T-cell (primary cell): ENCODE measurements at places on chromosomes 13 and 19. TPM values are rescaled to one million over a fixed set of nuclear protein-coding genes. Genes with fewer than 3 reads are reported as not detected.

- H3K36me3 ChIP-seq = no peaks in the 10 kb centered on the region
- no peak overlapping the region for H3K4me3 ChIP-seq
- H3K27me3 ChIP-seq = peaks cover 2% of the 10 kb centered on the region
- DNase-seq = no peak
- no peaks in the 10 kb centered on the region for H3K4me1 ChIP-seq
Measured at GRCh38 chr13:21685485-21686064, 14.7 kb downstream of the FGF9 start.

DNA sequence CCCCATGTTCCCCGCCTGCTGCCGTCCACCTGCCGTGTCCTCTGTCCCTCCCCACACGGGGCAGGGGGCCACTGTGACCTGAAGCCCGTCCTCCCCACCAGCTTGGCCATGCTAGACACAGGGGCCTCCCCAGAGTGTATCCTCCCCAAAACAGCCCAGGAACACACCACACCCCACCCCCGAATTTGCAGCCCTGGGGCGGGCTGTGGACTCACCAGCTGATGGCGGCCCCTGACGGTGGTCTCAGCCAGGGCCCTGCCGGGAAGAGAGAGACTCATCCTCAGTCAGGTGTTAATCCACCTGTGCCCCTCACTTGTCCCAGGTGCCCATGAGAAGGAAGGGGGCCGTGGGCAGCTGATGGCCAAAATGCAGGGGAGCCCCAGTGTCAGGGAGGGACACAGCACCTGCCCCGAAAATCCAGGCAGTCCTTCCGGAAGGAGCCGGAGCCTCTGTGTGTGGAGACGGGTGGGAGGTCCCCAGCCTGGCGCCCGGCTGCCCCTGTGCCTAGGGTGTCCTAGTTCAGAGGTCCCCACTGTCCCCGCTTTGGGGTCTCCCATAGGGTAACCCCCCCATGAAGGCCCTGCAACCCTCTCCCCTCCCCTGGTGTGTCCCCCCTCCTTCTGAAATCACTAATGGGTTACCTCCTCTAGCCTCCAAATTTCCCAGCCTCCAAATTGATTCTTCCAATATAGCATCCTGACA is 39.3 kb upstream of the TCF3 start:
- no peaks in the 10 kb centered on the region for H3K4me1 ChIP-seq
- peaks cover 60% of the 10 kb centered on the region for H3K27me3 ChIP-seq
- no peak overlapping the region for H3K4me3 ChIP-seq

- H3K4me3 ChIP-seq = peak overlapping the region; percentile 21
- H3K36me3 ChIP-seq = peaks cover 5% of the 10 kb centered on the region
- DNase-seq = no peak
- peak overlapping the region; percentile 41 for H3K27ac ChIP-seq
- no peaks in the 10 kb centered on the region for H3K27me3 ChIP-seq
- peaks cover 10% of the 10 kb centered on the region for H3K4me1 ChIP-seq
Measured at GRCh38 chr19:8004723-8005513, 523 bp downstream of the ELAVL1 start.

DNA sequence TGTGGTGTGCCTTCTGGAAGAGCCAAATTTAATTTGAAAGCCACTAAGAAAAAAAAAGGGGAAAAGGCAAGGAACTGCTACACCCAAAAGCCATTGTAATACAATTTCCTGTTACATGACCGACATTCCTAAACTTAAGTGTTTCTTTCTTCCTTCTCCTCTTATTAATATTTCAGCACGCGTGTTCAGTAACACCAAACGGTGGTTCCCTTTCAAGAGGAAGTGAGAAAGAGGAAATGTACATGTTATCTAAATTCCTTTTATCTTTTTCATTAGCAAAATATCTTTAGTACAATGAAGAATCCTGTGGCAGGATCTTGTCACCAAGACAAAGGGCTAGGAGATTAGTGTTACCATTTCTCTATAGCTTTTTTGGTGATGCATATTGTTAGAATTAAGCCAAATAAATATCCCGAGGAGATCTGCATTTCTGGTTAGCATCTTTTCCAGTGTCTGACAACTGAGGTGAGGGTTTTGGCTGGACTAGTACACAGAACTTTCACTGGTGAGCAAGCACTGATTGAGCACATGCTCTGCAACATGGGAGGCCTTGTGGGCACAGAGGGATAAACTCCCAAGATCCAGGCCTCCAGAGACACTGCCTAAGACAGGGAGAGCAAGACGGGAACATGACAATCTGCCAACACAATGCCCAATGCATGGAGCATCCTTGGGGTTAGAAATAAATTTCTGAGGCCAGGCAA is 22.1 kb downstream of the LATS2 start:
- H3K27ac ChIP-seq = no peak overlapping the region
- DNase-seq = no peak
- peaks cover 5% of the 10 kb centered on the region for H3K4me1 ChIP-seq
- H3K36me3 ChIP-seq = no peaks in the 10 kb centered on the region

DNA sequence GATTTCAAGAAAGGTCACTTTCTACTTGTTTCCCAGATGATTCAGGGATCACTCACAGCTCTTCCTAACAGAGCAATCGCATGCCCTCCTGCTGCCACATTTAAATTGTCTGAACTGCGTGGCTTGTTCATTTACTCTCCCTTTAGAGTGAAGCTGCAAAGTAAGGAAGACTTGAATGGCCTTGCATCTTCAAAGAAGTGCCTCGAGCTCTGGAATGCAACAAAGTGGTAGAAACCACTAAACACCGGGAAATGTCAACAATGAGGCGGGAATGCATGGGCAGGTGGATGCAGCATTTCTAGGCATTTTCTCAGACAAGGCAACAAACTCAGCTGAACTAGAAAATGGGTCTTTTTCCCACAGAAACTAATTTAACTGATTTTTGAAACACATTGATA is 10.3 kb upstream of the DACH1 start:
- no peak overlapping the region for H3K4me3 ChIP-seq
- H3K27me3 ChIP-seq = no peaks in the 10 kb centered on the region
- H3K36me3 ChIP-seq = no peaks in the 10 kb centered on the region

DNA sequence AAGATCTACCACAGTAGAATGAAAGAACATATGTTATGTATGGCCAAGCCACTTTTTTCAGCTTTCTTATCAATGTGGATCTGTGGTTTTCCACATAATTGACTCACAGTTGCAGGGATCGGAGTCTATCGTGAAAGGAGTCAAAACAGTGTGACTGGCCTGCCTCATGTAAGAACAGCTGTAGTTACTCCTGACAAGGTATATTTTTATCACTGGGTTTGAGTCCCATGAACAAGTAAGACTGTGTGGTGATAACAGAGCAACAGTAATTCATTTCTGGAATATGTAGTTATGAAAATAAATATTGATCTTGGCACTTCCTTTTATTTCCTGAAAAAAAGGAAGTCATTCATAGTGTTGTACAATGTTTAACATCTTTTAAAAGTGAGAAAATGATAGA is 416.6 kb downstream of the KLF12 start:
- no peaks in the 10 kb centered on the region for H3K27me3 ChIP-seq
- no peak for DNase-seq
- no peak overlapping the region for H3K4me3 ChIP-seq

GRCh38 chr13:20127262-20127561 is 33.6 kb downstream of the GJA3 start:
- no peak for DNase-seq
- H3K27me3 ChIP-seq = peaks cover 7% of the 10 kb centered on the region
- H3K36me3 ChIP-seq = no peaks in the 10 kb centered on the region
- peaks cover 20% of the 10 kb centered on the region for H3K4me1 ChIP-seq
- H3K4me3 ChIP-seq = peak overlapping the region; percentile 53
- no peak overlapping the region for H3K27ac ChIP-seq

DNA sequence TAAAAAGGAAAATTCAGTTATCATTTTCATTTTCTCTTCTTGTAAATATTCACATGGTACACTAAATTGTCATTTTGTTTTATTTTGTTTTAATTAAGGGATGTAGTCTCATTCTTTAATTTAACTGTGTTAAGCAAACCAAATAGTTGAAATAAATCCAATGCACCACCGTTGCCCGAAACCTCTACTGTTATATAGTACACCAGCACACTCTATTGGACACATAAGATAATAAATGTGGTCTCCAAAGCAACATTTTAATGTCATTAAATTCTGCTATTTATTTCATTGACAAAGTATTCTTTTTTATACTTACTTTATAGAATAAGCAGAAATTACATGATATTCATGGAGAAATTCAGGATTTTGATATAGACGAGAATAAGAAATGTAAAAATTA is 156.4 kb upstream of the FREM2 start:
- DNase-seq = no peak
- no peaks in the 10 kb centered on the region for H3K4me1 ChIP-seq
- no peak overlapping the region for H3K27ac ChIP-seq
- H3K36me3 ChIP-seq = no peaks in the 10 kb centered on the region
- no peak overlapping the region for H3K4me3 ChIP-seq

- H3K36me3 ChIP-seq = peaks cover 10% of the 10 kb centered on the region
- H3K27me3 ChIP-seq = no peaks in the 10 kb centered on the region
- H3K4me1 ChIP-seq = peaks cover 31% of the 10 kb centered on the region
- H3K27ac ChIP-seq = peak overlapping the region; percentile 68
- DNase-seq = no peak
- peak overlapping the region; percentile 2 for H3K4me3 ChIP-seq
Measured at GRCh38 chr19:13951799-13952153, 533 bp upstream of the DCAF15 start.

DNA sequence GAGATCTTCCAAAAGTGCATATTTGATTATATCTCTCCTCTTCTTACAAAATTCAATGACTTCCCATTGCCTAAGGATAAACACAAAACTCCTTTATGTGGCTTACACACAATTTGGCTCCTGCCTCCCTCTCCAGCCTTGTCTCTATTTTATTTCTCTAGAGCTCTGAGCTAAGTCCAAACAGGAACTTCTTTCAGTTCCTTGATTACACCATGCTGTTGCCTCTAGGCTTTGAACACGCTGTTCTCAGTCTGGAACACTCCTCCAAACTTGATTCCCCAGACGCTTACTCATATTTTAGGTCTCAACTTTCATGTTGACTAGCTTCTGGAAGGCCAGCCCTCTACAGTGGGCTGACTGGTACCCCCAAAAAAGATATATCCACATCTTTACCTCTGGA is 258.5 kb downstream of the COG6 start:
- no peaks in the 10 kb centered on the region for H3K27me3 ChIP-seq
- H3K36me3 ChIP-seq = no peaks in the 10 kb centered on the region
- no peak overlapping the region for H3K27ac ChIP-seq
- no peak overlapping the region for H3K4me3 ChIP-seq

DNA sequence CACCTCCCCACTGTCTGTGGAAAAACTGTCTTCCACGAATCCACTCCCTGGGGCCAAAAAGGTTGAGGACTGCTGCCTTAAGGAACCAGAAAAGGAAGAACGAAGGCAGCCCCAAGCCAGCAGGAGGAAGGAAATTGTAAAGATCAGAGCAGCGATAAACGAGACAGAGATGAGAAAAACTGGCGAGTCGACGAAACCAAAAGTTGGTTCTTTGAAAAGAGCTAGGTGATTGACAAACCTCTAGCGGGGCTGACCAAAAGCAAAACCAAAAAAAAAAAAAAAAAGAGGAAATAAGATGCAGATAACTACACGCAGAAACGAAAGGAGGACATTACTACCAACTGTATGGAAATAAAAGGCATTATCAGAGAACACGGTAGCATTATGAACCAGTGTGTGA is 76.9 kb downstream of the GADD45B start:
- peak overlapping the region; percentile 67 for H3K27ac ChIP-seq
- peak overlapping the region; percentile 37 for H3K4me3 ChIP-seq
- peaks cover 18% of the 10 kb centered on the region for H3K4me1 ChIP-seq
- H3K27me3 ChIP-seq = no peaks in the 10 kb centered on the region
- peak; percentile 20 for DNase-seq
- H3K36me3 ChIP-seq = no peaks in the 10 kb centered on the region

GRCh38 chr19:49145573-49146407 is 9.4 kb downstream of the HRC start:
- DNase-seq = peak; percentile 65
- H3K4me3 ChIP-seq = no peak overlapping the region
- H3K36me3 ChIP-seq = no peaks in the 10 kb centered on the region
- peaks cover 9% of the 10 kb centered on the region for H3K4me1 ChIP-seq
- no peak overlapping the region for H3K27ac ChIP-seq
- H3K27me3 ChIP-seq = peaks cover 86% of the 10 kb centered on the region

GRCh38 chr19:49636233-49636932 is 3.6 kb downstream of the RRAS start:
- H3K27ac ChIP-seq = no peak overlapping the region
- H3K4me3 ChIP-seq = no peak overlapping the region
- H3K4me1 ChIP-seq = peaks cover 7% of the 10 kb centered on the region
- DNase-seq = no peak
- no peaks in the 10 kb centered on the region for H3K27me3 ChIP-seq

GRCh38 chr13:83414393-83414792 is 467.9 kb downstream of the SLITRK1 start:
- H3K27ac ChIP-seq = no peak overlapping the region
- no peak for DNase-seq
- H3K4me3 ChIP-seq = no peak overlapping the region

DNA sequence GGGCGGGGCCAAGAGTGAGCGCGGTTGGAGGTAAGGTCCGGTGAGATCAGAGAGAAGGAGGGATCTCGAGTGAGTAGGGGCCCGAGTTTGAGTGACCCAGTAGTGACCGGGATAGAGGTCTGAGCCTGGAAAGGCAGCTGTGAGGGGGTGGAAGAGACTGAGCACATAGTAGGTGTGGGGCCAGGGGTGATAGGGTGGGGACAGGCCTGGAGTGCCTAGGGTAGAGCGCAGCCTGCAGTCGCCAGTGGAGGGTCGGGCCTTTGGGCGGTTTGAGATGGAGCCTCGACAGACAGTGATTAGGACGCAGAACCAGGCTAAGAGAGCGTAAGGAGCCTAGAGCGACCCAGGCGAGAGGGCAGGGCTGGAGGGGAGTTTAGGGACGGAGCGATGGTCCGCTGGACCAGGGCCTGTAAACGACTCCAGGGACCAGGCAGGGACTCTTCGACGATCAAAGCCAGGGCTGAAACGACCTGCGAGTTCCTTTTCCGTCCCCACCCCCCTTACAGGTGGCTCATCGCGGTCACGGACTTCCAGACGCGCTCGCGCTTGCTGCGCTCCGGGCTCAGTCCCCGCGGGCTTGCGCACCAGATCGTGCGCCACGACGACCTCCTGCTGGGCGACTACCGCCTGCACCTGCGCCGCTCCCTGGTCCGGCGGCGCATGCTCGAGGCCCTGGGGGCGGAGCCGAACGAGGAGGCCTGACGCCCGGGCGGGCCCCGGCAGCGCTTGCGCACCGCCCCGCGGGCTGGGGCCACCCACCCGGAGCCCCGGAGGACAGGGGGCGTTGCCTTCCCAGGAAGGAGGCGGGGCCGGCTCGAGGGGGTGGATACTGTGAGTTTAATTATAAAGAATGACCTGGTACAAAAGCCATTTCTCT is 9.4 kb downstream of the C19orf81 start:
- H3K4me1 ChIP-seq = peaks cover 18% of the 10 kb centered on the region
- H3K27ac ChIP-seq = peak overlapping the region; percentile 10
- DNase-seq = peak; percentile 37
- peak overlapping the region; percentile 1 for H3K4me3 ChIP-seq
- no peaks in the 10 kb centered on the region for H3K36me3 ChIP-seq

The MAP4K1 gene
- total RNA-seq = 326 TPM

The PPP2R1A gene
- 185 TPM for total RNA-seq

The GRK1 gene
- total RNA-seq = not detected

The CCDC122 gene
- total RNA-seq = 1.3 TPM

The ZNF234 gene
- total RNA-seq = 3.3 TPM

The EXOC3L2 gene
- total RNA-seq = not detected

The ZNF814 gene
- total RNA-seq = 26.9 TPM

The SIGLEC14 gene
- not detected for total RNA-seq

The RGL3 gene
- 0.72 TPM for total RNA-seq

The SIGLEC12 gene
- not detected for total RNA-seq

The CD177 gene
- total RNA-seq = not detected

The KLK14 gene
- 0.70 TPM for total RNA-seq
